Occipital lobe (tissue), 3 donors: ENCODE measurements at places on chromosomes 2 and 18.

DNA sequence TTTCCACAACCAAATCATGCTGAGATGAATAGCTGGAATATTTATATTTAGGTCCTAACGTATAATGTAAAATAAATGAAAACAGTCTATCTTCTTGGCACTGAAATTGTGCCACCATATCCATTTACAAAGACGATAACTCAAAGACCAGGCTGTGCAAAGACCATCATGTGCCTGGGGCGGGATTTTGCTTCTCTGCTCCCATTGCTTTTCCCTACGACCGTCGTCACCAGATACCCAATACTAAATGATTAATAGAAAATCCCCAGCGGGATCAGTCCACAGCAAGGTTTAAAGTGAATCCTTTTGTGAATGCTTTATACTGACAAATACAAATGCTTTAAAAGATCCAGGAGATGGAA lies 194.3 kb upstream of the ARL4C start:
- no peak for DNase-seq

- DNase-seq = no peak
These were observed 372.2 kb upstream of the SMIM21 start for GRCh38 chr18:75799449-75800330.

DNA sequence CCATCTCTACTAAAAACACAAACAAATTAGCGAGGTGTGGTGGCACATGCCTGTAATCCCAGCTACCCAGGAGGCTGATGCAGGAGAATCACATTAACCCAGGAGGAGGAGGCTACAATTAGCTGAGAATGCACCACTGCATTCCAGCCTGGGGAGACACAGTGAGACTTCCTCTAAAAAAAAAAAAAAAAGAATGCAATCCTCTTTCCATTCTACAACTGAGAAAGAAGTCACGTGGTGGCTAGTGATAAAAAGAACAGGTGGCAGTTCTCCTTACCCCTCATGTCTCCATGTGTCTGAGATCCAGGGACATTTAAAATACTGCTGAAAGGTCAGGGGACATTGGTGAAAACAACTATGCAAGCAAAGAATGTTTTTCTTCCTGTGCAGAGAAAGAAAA lies 24.4 kb upstream of the GPR39 start:
- DNase-seq = no peak

DNA sequence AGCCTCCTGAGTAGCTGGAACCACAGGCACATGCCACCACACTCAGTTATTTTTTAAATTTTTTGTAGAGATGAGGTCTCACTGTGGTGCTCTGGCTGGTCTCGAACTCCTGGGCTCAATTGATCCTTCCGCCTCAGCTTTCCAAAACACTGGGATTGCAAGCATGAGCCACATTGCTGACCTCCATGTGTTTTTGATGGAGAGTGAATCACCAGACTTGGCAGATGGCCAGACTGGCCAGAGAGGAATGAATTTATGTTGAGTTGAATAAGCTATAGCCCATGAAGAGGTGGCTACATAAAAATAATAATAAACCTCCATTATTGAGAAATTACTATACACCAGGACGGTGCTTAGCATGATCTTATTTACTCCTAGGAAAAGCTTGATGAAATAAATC lies 91.5 kb downstream of the MREG start:
- no peak for DNase-seq

GRCh38 chr18:59172664-59173249 lies 33.1 kb downstream of the SEC11C start:
- DNase-seq = no peak

- DNase-seq = no peak
These were observed 7.7 kb upstream of the AMMECR1L start for GRCh38 chr2:127893494-127893893.

- no peak for DNase-seq
These were observed 57.5 kb upstream of the MSTN start for GRCh38 chr2:190119923-190120590.

GRCh38 chr2:33018271-33018670 lies 71.5 kb downstream of the LTBP1 start:
- no peak for DNase-seq

- DNase-seq = no peak
These were observed 149.7 kb downstream of the UPP2 start for GRCh38 chr2:158251356-158251755.

DNA sequence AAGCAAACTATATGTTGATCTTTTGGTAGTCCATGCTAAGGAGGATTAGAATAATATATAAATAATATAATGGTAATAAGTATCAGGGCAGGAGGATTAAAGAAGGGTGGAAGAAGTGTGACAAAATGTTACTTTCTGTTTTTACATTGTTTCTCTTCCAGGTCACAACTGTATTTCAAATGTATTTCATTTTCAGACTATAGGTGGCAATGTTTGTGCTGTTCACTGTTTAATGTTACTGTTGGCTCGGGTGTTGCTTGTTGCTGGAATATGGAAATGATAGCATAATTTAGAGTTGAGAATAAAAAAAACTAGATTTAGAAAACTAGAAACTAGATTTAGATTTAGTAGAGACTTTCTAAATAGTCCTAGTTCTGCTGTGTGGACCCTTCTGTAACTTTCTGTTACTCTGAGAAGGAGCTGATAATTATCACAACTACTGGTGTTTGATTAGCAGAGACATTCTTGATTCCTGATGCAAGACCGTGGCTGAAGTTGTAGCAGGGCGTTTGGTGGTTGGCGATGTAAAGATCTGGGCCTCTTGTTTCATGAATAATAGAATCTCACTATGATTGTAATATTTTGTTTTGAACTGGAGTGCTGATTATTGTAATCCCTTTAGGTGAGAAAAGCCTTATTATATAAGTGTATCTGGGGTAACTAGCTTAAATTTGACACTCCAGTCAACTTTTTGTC lies 7.9 kb downstream of the NEDD4L start:
- DNase-seq = no peak

- no peak for DNase-seq
These were observed 251.8 kb upstream of the NETO1 start for GRCh38 chr18:73119574-73119973.

DNA sequence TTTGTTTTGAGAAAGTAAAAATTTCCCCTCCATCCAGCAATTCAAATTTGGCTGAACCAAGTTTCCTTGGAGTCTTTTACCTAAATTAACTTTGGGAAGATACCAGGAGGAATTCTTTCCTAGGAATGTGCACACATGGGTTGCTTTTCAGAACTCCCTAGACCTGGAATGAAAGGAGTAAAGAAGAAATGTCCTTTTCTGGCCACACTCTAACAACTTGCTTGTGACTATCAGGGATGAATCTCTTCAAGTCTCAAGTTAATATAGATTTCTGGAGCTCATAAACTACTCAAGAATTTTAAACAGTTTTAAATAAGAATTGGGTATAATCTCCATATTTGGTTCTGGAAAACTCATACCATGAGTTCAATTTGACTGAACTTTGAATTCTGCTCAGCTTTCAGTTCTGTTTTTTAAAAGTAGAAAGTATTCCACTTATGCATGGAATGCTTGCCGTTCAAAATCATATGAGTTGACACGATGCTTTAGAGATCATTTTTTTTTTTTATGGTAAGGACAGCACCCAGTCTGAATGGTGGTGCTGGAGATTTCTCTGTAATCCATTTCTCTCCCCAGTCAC lies 7.7 kb downstream of the RASGRP3 start:
- no peak for DNase-seq

GRCh38 chr2:176101216-176101830 lies 1.7 kb downstream of the HOXD12 start:
- no peak for DNase-seq

DNA sequence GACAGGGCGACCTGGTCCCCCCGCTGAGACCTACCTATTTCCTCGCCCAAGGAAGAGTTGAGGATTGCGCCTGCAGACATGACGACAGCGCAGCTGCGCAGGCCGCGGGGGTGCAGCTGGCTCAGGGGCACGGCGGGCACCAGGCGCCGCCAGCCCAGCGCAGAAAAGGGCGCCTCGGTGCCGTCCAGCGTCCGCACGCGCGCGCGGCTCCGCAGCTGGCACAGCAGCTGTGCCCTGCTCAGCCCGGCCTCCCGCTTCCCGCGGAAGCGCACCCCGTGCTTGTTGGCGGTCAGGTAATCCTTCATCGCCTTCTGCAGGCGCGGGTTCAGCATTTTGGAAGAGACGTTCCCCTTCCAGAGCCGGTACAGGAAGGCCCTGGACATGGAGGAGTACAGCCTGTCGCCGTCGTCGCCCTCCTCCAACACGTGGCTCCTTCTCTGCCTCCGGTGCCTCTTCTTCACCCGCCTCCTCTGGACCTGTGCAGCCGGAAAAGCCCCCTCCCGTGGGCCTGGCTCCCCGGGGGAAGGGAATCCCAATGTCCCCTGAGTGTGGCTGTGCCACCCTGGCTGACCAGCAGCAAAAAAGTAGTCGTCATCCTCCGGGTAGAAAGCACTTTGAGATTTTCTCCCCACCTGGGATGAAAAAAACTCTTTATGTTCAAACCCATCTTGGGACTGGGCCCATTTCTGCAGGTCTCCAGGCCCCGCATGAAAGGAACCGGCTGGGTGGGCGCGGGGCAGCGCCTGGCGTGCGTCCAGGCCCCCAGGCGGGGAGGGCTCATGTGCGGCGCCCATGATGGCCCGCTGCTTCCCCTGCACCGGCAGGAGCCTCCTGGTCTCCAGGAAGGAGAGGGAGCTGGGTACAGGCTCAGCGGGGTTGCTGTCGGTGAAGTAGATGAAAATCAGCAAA lies 42.7 kb downstream of the ST6GAL2 start:
- DNase-seq = no peak

DNA sequence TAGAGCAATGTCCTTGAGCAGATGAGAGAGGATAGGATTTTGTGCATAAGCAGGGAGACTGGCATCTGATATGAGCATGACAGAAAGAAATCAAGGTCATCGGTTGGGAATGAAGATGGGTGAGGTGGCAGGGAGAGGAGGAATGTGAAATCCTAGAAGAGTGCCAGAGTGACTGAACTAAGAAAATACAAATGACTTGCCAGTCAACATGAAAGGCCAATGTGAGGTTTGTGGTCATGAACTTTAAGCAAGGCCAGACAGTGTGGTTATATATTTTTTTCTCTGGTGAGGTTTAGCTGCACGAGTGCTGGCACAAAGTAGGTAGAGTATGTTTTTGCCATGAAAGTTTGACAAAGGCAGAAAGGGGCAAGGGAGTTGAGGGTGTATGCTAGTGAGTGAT lies 21.2 kb downstream of the QPCT start:
- DNase-seq = no peak

DNA sequence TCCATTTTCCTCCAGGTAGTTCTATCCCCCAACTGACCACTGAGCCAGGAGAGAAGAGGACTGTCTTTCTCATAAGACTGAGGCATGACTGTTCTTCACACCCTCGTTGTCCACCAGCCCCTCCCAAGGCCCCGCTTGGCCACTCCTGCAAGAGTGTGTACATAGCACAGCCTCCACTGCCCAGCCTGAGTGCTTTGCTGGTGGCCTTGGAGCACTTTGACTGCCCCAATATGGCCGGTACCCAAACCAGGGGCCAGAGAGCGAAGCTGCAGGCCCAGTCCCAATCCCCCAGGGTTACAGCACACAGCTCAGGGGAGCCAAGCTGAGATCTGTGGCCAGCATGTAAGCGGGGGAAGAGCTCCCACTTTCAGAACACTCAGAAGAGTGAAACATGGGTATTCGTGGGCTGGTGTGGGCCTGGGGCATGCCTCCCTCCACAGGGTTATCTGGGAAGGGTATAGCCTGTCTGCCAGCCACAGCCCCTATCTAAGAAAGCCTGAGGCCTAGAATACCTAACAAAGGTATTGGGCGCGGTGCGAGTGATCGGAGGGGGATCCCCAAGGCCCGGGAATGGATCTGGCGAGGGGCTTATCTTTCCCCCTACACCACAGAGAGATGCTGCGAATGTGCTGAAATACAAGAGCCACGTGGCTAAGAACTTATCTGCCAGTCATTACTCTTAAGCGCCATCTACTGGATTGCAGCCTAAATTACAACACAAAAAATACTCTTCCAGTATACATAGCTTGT lies 163.8 kb downstream of the WDPCP start:
- no peak for DNase-seq

GRCh38 chr2:218217360-218218267 lies 625 bp downstream of the ARPC2 start:
- no peak for DNase-seq

DNA sequence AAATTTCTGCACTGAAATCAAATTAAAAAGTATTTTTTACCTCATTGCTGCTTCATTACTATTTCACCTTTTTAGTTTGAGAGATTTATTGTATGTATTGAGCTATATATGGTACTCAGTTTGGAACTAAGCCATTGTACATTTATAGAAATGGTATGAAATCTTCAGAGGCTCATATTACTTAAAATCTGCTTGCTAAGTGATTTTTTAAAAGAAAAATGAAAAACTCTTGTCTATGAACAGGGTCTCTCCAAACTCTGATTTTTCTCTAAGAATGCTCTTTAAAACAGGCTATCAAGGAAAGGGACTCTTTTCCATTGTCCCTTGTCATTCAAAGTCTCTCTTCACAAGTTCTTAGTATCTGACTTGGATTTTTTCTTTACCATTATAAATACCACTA lies 31.8 kb downstream of the C1D start:
- DNase-seq = no peak

DNA sequence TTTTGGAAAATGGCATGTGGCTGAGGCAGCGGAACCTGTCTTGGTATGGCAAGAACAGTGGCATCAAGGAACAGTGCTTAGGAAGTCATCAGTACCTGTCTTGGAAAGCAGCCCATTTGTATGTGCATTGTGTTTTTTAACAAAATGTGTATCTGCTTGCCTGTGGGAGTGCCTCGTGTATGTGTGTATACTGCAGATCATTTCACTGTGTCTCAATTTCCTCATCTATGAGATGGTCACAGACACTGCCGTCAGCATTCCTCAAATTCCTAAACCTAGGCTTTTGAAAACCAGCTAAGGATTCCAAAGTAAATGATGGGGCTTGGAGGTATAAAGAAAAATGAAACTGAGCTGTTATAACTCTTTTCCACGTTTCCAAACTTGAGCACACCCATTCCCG lies 441.3 kb downstream of the RND3 start:
- DNase-seq = no peak

DNA sequence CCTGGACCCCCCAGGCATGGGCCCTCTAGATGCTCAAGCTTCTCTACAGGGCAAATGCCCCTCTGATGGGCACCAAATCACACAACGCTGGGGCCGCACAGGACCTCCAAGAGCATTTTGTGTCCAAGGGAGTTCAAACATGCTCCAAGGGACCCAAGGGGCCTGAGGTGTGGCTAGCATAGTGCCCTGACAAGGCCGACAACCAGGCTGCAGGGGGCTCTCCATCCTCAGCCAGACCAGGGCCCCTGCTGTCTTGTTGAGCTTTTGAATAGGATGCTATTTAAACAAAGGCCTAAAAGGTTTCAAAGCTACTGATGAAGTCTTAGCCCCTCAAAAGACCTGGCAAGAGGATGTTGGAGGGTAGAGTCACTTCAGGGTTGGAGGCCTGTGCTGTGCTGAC lies 33.1 kb downstream of the EN1 start:
- DNase-seq = no peak

GRCh38 chr2:10846110-10846861 lies 33.7 kb upstream of the PDIA6 start:
- DNase-seq = no peak
